ENCODE measurements at places on chromosomes 2 and 18.

GRCh38 chr2:79721966-79722365 lies 209.1 kb downstream of the CTNNA2 start:
- peak; percentile 68 for DNase-seq

- DNase-seq = no peak
These were observed 219.6 kb downstream of the PDE1A start for GRCh38 chr2:182207049-182207746.

- no peak for DNase-seq
These were observed 383.9 kb downstream of the TMEM182 start for GRCh38 chr2:103145739-103146138.

DNA sequence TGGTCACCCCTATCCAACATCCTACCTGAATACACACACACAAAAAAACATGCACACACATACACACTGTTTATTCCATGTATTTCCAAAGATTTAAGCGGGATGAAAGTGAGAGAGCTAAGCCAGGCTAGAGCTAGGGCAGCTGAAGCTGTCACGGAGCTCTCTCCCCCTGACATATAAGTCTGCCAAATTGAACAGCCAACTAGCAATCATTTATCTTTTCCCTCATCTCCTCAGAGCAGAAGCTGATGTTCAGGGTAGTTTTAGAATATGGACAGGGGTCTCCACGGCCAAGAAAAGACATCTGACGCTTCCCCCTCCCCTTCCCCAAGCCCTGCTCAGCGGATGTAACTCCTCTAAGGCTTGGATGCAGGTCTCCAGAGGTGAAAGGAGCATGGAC lies 171.6 kb downstream of the GRB14 start:
- no peak for DNase-seq

GRCh38 chr2:171393487-171393886 lies 40.3 kb downstream of the METTL8 start:
- DNase-seq = no peak

- DNase-seq = no peak
These were observed 15.2 kb downstream of the HIBCH start for GRCh38 chr2:190304404-190304803.

DNA sequence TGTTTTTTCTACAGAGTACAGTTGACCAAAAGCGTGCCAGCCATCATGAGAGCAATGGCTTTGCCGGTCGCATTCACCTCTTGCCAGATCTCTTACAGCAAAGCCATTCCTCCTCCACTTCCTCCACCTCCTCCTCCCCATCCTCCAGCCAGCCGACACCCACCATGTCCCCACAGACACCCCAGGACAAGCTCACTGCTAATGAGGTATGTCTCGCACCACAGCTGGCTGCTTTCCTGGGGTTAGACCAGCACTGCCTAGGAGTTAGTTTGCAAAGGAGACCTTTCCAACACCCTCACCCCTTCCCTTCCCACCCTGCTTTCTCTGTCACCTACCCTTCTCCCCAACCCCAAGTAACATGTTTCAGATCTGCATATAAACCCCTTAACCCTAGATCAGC lies 120.3 kb upstream of the IL1R2 start:
- no peak for DNase-seq

GRCh38 chr2:45315861-45316260 lies 295.2 kb downstream of the SRBD1 start:
- peak; percentile 59 for DNase-seq

DNA sequence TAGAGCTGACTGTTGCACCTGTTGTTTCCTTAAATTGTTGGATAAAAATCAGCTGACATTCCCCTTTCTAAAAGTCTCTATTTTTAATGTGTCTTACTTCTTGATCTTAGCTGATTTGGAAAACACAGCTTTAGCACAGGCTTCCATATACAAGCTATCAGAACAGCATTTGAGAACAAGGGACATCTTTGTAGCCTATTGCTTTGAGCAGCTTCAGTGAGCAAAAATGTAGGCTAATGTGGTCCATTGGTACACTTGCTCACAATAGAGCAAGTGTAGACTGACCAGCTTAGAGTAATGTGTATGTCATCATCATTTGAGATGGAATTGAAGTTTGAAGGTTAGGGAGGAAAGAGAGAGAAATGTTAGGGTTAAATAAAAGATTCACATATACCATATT lies 7.0 kb downstream of the INPP1 start:
- no peak for DNase-seq

GRCh38 chr18:27378431-27379095 lies 193.5 kb upstream of the CHST9 start:
- no peak for DNase-seq

- DNase-seq = no peak
These were observed 489.0 kb upstream of the NRP2 start for GRCh38 chr2:205193125-205193835.

DNA sequence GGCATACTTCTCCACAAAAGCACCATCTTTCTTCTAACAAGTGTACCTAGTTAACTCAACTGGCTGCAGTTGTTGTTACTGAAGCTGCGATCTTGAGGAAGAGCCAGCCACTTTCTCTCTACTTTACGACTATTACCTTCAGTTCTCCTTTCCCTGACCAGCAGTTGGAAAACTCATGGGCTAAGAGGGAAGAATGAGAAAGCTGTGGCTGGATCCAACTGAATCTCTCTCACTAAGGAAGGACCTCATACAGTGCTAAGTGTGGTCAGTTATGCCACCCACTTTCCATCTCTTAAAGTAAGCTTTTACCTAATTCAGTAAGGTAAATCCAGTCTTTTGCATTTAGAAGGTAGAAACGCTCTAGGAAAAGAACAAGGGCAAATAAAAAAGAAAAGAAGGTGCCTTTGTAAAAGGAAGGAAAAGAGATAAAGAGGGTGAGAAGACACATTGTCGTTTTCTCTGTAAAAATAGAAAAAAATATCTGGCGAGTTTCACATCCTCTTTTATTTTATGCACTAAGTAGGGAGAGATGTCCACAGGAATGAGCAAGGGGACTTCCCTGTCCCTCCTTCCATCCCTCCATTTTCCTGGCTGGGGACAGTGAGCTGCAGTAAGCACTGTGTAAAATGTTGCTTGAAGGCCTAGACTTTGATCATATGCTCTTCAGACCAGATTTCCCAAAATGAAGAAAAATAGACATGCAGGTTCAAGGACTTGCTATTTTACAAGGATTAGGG lies 73.4 kb downstream of the PLEKHM3 start:
- DNase-seq = no peak

- no peak for DNase-seq
These were observed 239.7 kb upstream of the TNP1 start for GRCh38 chr2:217099561-217099960.

DNA sequence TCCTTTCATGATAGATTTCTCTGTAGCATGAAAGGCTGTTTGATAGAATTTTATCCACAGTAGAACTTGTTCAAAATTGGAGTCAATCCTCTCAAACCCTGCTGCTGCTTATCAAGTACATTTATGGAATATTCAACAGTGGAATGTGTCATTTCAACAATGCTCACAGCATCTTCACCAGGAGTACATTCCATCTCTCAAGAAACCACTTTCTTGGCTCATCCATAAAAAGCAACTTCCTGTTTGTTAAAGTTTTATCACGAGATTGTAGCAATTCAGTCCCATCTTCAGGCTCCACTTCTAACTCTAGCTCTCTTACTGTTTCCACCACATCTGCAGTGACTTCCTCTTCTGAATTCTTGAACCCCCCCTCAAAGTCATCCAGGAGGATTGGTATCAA lies 29.4 kb downstream of the PDCL3 start:
- DNase-seq = no peak

- no peak for DNase-seq
These were observed 12.2 kb upstream of the POU3F3 start for GRCh38 chr2:104841744-104842143.

GRCh38 chr2:30620102-30620501 lies 173.1 kb downstream of the LCLAT1 start:
- DNase-seq = no peak

DNA sequence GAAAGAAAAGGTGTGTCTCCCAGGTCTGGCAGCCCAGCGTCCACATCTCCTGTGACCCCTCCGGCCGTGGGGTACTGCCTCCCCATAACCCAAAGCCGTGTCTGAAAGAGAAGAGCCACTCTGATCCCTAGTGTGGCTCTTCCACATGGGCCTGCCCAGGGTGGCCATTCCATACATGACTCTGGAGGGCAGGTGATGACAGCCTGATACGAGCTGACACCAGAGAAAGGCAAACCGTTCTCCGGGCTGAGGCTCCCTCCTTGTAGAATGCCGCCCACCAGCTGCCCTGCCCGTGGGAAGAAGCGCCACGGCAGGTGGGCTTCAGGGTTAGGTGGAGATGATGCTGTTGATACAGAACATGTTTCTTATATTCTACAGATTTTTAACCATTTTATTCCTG lies 451.6 kb upstream of the SALL3 start:
- DNase-seq = no peak

DNA sequence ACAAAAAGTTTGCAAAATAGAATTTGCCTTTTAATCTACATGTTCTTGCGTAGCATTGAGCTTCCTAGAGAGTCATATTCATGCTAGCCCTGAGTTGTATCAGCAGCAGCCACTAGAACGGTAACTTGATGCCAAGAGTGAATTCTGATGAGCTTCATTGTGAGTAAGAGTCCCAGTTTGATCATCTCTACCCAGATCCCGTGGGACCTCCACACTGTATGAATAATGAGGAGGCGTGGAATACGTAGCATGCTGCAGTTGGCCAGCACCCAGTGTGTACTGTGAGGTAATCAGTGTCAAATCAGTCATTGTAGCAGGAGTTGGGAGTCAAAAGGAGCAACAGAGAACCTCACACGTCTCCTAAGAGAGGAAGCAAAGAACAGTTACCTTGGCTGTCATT lies 197.9 kb downstream of the NEDD4L start:
- DNase-seq = no peak

GRCh38 chr18:62978251-62979049 lies 263.1 kb downstream of the PHLPP1 start:
- DNase-seq = no peak

DNA sequence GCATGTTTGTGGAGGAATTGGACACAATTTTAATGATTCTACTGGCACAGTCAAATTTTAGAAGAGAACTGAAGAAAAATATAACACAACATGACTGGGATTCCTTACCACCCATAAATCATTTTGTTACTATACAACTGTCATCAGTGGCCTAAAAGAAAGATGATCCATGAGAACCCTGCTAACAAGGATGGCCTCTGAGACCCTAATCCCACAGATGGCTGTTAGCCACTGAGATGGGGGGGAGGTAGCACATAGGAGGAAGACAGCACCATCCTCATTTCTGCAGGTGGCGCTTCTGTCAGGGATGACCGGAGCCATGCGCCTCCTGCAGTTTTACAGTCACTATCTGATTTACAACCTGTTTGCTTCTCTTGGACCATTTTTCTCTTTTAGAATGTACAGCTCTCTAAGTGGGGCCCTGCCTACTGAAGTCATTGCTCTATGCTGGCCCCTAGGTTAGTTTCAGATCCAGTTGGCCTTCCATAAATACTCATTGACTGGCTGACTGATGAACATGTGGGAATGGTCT lies 279.8 kb downstream of the NAPG start:
- no peak for DNase-seq

DNA sequence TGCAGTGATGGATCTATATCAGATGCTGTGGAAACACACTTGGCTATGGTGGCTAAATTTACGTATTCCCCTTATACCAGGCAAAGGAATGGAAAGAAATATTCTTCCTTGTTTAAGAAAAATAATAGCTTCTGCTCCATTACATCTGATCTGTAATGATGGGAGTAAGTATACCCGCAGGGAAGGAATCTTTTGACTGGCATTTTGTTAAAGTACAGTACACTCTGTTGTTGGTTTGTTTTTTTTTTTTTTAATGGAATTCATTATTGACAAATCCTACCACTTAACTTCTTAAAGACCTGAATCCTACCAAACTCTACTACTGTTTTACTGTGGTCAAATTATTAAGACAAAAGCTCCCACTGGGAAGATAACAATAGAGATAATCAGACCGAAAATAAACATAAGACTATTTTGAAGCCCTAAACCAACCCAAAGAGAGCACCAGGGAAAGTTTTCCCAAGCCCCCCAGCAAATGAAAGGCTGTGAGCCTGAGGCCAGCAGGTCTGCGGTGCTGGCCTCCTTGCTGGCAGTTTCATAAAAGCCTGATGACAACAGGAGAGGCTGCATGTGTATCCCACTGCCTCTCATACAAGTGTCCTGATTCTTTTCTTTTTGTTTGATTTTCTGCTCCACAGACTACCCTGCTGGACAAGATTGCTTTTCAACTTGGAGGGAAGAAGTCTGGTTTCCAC lies 101.0 kb downstream of the SLC25A12 start:
- DNase-seq = no peak

DNA sequence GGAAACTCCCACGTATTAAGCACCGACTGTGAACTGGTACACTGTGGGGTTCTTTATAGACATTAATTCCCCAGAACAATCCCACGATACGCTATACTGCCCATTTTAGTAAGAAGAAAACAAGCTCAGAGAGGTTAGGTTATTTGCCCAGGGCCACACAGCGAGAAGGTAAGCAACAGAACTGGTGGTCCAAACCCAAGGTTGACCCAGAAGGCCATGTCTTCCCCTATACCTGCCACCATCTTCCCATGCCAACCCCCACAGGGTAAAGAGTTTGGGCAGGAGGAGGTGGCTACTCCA lies 69.9 kb downstream of the MARCO start:
- DNase-seq = no peak

- no peak for DNase-seq
These were observed 126.0 kb downstream of the ST6GAL2 start for GRCh38 chr2:106759966-106760365.

- DNase-seq = no peak
These were observed 1423.0 kb upstream of the PIK3C3 start for GRCh38 chr18:40532046-40532445.

DNA sequence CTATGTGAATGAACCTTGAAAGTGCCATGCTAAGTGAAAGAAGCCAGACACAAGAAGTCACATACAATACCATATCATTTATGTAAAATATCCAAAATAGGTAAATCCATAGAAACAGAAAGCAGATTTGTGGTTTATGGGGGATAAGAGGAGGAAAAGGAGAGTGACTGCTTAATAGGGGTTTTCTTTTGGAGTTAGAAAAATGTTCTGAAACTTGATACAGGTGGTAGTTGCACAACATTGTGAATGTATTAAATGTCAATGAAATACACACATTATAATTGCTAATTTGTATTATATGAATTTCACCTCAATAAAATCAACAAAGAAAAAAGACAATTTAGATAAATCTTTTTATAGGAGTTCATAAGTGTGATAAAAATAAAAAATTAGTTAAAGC lies 37.1 kb downstream of the MEMO1 start:
- no peak for DNase-seq

DNA sequence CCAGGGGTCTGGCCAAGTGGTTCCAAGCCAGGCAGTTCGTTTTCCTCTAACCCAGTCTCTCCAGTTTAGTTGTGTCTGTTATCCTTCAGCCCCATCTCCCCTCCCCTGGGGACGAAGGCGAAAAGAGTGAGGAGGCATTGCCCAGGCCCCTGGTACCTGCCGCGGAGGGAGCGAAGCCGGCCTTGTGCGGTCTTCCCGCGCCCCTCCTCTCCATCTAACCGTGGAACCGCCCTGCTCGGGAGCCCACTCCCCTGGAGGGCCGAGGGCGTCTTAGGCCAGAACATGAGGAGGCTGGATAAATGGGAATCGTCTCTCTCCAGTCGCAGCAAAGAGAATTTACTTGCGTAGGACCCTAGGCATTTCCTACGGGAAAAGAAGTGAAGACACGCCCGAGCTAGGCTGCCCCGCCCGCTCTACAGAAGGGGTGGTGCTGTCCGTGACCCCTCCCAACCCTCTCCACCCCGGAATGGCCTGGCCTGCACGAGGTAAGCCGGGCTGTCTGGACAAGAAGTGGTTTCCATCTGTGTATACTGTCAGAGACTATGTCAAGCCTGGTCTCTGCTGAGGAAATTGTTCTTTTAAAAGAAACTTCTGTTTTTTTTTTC lies 156.2 kb downstream of the MIB1 start:
- no peak for DNase-seq
